ENCODE measurements at places on chromosomes 2 and 18.

GRCh38 chr18:48923746-48924629, 26.8 kb downstream of the SMAD7 start:
- DNase-seq: no peak

- no peak for DNase-seq
These were observed 1.6 kb downstream of the KCNJ3 start for GRCh38 chr2:154700136-154700535.

DNA sequence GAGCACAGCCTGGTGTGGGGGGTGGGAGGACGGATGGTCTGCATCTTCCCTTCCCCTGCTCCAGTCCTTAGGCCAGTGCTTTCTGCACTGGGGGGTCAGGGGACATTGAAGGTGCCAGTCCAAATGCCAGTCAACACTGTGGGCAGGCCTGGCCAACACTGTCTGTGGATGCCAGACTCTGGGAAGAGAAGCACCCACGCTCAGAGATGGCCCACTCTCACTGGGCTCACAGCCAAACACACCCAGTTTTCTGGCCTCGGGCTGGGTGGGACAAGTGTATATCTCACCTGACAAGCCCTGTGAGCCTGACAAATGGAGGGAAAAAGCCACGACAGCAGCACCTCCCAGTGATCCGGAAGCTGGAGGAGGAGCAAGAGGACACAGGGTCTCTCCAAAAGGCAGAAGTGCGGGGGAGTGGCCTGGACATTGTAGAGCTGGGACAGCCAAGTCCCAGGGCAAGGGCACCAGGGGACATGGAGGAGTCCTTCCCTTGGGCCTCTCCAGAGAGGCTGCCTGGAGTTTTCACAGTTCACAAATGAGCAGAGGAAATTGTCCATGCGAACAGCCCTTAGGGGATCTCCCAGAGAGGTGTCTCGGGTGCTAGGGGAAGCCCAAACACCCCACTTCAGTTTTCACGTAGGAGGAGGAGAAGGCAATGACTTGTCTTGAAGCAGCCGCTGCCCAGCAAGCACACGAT, 79.3 kb downstream of the SDC1 start:
- DNase-seq: peak; percentile 9

DNA sequence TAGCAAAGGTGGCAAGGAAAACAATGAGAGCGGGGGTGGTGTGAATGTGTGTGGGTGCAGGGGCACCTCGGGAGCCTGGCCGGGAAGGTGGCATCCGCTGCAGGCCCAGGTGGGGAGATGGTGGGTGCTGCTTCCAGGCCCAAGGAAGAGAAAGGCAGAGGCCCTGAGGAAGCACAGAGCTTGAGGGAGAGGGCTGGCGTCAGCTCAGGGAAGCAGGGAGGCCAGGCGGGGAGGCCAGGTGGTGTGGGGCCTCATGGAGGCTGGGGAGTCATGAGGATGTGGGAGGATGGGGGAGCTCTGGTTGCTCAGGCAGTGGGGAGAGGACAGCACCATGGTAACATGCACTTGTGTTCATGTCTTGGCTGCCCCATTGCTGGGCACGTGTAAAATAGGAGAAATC, 43.3 kb downstream of the AGAP1 start:
- DNase-seq: no peak

DNA sequence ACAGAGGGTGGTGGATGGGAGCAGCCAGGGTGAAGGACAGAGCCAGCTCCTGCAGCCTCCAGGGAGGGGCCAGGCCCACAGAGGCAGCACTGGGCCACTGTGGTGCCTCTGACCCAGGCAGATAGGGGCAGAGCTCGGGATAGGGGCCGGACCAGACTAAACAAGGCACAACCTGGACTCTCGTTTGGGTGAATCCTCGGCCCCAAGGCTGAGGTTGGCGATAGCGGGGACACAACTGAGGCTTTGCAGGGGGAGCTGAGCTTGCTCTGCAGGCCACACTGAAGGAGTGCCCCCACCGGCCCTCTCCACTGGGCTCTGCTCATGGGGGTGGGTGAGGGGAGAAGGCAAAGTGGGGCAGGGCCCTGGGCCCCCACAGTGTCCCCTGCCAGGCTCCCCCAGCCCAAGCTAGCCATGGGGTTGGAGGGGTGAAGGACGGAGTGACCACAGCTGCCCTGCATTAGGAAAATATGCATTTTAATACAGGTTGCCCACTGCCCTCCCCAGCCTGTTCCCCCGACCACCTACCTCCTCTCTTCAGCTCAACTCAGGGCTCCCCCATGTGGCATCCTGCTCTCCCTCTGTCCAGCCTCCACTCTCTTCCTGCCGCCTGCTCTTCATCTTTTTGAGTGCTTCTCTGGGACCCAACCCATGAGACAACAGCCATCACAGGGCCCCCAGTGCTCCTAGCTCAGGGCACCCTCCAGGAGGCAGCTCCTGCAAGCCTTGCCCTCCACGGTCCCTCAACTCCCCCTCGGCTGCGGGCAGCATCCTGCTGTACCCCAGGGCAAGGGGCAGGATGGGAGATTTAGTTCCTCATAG, 152.8 kb downstream of the INHBB start:
- no peak for DNase-seq

DNA sequence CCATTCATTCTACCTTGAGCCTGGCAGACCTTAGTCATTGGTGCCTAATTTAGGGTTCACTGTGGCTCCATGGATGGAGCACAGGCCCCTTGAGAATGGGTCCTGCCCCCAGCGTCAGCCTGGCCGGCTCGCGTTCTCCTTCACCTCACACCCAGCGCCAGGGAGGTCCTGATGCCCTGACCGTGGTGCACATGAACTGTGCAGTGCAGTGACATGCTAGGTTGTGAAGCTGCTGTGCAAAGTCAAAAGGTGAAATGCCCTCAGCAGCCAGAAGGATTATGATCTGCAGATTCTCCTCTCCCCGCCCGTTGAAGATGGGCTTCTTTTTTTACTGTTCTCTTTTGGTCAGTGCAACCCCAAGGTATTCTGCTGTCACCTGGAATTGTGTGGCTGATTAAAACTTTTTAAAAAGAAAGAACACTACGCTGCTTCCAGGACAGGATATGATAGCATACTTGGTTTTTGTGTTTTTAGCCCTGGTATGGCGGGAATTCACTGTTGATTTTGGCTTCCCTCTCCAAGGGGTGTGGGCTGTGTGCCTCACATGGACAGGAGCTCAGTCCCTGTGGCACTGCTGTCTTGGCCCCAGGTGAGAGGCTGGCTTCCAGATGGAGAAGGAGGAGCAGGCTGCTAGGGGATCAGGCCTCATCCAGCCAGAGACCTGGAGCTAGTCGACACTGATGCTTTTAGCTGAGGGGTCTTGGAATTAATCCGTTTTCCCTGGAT, 49.4 kb upstream of the MCFD2 start:
- no peak for DNase-seq

DNA sequence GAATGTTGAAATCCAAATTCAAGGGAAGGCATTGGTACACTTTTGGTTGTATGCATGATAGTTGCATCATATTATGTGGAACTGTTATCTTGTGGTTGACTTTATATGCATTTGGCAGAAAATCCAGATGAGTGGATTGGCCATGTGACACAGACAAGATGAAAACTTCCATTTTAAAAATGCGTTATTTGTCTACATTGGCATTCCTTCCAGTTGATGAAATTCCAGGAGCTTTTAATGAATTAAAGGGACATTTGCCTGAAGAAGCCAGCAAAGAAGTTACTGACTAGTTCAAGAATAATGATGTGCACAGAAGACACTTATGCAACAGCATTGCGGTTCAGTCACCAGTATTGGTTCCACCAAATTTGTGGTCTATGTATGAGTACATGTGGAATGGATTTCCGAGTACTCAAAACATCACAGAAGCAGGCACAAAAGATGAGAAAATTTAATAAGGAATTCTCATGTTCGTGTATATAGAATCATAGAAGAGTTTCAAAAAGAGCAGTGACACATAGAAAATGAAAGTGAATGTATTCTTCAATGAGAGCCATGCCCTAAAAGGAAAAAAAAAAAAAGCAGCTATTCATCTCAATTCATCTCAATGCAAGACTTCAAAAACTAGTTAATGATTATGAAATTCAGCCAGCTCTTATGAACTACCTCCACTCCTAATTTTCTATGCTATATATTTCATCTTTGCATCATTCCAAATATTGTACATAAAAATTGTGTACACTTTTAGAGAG, 232.1 kb downstream of the RBM43 start:
- DNase-seq: no peak

- no peak for DNase-seq
These were observed 2.2 kb downstream of the TWIST2 start for GRCh38 chr2:238850091-238850490.

DNA sequence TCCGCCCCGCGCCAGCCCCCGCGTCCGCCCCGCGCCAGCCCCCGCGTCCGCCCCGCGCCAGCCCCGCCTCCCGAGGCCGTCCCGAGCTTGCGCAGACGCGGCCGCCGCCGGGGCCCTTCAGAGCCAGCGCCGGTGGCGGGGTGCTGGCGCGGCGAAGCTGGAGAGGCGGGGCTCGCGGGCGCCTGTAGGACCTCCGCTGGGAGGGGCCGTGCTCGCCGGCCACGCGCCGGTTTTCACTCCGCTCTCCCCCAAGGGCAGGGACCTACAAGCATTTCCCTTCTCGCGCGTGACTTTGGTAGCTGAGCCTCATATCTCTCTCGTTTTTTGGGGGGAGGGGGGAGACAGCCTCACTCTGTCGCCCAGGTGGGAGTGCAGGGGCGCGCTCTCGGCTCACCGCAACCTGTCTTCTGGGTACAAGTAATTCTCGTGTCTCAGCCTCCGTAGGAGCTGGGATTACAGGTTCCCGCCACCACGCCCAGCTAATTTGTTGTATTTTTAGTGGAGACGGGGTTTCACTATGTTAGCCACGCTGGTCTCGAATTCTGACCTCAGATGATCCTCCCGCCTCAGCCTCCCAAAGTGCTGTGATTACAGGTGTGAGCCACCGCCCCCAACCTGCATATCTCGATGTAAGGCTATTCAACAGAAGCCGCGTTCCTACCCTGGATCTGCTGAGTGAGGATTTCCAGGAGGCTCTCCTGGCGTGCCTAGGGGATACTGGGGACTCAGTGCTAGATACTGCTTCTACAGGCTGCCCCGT, at the start of gene ZNF514:
ZNF514 (minus strand) TSS at position 159 of the 760 bp plus-strand sequence. CDS start 6,595 bp downstream, outside the sequence.
- DNase-seq: peak; percentile 80

DNA sequence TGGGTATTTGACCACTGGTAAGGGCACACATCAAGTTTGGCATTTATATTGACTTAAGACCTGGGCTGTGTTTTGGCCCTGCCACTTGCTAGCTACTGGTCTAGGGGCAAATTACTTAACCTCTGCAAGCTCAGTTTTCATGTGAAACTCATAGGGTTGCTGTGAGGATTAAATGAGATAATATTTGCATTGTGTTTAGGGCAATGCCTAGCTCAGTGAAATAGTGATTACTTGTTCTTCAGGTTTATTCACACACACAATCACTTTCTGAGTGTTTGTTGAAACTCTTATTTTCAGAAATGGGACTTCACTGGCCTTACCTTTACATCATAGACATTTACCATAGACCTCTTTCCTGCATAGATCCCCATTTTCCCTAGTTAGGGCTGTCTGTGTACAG, 12.3 kb downstream of the CERS6 start:
- DNase-seq: no peak

- DNase-seq: no peak
These were observed 664.4 kb downstream of the NYAP2 start for GRCh38 chr2:226063704-226064440.

DNA sequence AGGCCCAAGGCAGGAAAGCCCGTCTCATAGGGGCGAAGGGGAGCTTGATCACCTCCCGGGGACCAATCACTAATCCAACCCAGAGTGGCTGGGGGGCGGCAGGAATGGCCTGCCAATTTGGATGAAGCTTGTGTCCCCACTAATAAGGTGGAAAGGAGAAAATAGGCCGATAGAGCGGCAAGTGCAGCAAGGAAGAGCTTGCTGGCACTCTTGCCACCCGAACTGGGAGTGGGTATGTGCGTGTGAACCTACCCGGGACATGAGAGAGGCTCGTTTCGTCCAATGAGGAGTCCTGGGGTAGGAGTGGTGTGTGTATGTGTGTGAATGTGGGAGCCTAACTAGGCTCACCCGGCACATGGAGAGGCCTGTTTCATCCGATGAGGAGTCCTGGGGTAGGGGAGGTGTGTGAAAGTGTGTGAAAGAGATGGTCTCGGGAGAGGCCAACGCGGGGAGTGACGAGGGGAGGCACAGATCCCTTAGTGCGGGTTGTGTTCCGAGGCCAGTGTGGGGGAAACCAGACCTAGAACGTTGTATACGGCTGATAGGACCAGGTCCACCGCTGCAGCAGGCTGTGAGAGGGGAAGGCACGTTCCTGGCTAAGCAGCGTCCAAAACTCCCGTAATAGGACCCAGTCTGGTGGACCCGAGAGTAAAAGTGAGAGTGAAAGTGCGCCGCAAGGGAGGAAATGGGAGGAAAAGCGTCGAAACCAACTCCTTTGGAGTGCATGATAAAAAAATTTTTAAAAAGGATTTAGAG, 47.1 kb upstream of the SELENOI start:
- DNase-seq: peak; percentile 9

- DNase-seq: no peak
These were observed 15.4 kb upstream of the MATN3 start for GRCh38 chr2:20027705-20028434.
